ENCODE measurements at places on chromosomes 4 and X. TPM values are rescaled to one million over a fixed set of nuclear protein-coding genes. Genes with fewer than 3 reads are reported as not detected.

DNA sequence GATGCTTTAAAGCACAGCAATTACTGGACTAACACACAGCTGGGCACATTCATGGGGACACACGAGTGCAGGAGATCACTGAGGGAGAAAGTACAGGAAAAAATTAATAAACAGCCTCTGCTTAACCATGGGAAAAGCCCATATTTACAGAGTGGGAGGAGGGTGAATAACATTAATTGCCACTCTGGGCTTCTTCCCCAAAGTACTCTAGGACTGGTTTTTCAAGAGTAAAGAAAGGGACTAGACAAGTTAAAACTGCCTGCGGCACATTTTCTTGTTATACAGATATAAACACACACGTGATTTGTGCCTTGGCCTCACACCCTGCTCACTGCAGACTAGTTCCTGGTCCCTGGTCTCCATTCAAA is 179.7 kb upstream of the TET2 start:
- no peak for DNase-seq
- H3K4me1 ChIP-seq: peaks cover 43% of the 10 kb centered on the region
- H3K36me3 ChIP-seq: no peaks in the 10 kb centered on the region
- peak overlapping the region; percentile 86 for H3K27ac ChIP-seq

Gene UXT
- total RNA-seq: 208 TPM

- no peak for DNase-seq
- no peaks in the 10 kb centered on the region for H3K36me3 ChIP-seq
- peaks cover 1% of the 10 kb centered on the region for H3K4me1 ChIP-seq
These were observed 48.8 kb downstream of the MAP7D2 start for GRCh38 chrX:20067709-20068561.

DNA sequence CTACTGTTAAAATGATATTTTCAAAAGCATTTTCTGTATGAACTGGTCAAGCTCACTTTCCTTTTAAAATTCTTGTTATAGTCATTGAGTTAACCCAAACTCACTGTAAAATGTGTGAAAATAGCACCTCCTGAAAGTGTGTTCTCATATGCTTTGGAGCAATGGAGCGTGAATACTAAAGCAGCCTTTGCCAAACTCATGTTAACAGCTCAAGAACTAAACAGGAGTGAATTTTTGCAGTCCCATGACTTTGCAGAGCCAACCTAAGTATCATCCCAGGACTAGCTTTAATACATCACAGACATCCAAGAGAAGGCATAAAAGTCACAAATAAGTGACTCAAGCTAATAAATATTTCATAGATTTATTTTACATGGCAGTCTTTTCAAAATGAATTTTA is 2.3 kb downstream of the AMMECR1 start:
- H3K4me1 ChIP-seq: peaks cover 28% of the 10 kb centered on the region
- peaks cover 4% of the 10 kb centered on the region for H3K27me3 ChIP-seq
- H3K36me3 ChIP-seq: no peaks in the 10 kb centered on the region
- H3K4me3 ChIP-seq: peak overlapping the region; percentile 86

- DNase-seq: no peak
- H3K4me3 ChIP-seq: no peak overlapping the region
- H3K27me3 ChIP-seq: no peaks in the 10 kb centered on the region
- H3K36me3 ChIP-seq: no peaks in the 10 kb centered on the region
- no peaks in the 10 kb centered on the region for H3K4me1 ChIP-seq
- H3K27ac ChIP-seq: no peak overlapping the region
These were observed 164.4 kb upstream of the CPEB2 start for GRCh38 chr4:14837860-14838259.

- DNase-seq: peak; percentile 37
- no peaks in the 10 kb centered on the region for H3K27me3 ChIP-seq
- peak overlapping the region; percentile 67 for H3K4me3 ChIP-seq
- peaks cover 96% of the 10 kb centered on the region for H3K4me1 ChIP-seq
- H3K36me3 ChIP-seq: peaks cover 92% of the 10 kb centered on the region
These were observed 10.1 kb downstream of the WDR1 start for GRCh38 chr4:10106421-10107039.

Gene CXCL6
- not detected for total RNA-seq

DNA sequence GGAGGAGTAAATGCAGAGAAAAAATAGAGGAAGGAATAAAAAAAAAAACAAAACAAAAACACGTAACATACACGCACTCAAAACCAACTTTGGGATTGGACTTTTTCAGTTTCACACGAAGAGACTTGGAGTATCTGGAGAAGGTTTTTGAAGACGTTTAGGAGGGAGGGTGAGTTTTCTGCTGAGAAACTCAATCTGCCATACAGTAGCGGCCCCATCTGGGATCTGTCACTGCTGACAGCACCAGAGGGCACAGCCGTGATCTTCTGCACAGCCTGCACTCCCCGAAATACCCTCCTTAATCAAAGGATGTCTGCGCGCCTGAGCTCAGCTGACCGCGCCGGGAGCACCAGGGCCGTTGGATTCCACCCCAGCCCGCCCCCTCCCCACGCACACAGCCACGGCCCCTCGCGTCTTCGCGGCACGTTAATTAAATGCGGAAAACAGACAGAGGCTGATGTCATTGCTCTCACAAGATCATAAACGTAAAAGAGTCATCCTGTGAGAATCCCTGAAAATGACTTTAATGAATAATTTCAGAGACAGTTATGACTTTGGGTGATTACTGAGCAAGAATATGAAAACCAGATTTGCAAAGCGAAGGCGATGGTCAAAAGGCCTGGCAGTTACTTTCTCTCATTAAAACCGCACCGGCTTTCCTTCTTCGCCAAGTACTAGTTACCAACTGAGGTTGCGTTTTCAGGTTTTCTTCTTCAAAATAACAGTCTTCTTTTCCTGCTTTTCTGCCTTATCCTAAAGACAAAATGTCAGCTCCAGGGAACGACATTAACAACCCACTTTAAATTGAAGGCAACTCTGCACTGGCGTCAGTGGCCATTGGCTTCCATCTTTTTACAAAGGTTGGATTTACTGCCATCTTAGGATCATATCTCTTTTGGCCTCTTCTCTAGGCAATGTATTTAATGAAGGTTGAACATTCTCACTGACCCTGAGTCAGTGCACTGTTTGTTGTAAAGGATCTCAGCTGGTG is 10.6 kb downstream of the HAND2 start:
- peaks cover 90% of the 10 kb centered on the region for H3K27me3 ChIP-seq
- DNase-seq: no peak
- H3K4me1 ChIP-seq: no peaks in the 10 kb centered on the region
- peaks cover 19% of the 10 kb centered on the region for H3K36me3 ChIP-seq

- DNase-seq: no peak
- H3K36me3 ChIP-seq: no peaks in the 10 kb centered on the region
- H3K4me3 ChIP-seq: no peak overlapping the region
- no peak overlapping the region for H3K27ac ChIP-seq
- no peaks in the 10 kb centered on the region for H3K27me3 ChIP-seq
These were observed 709.1 kb downstream of the FAT4 start for GRCh38 chr4:126023896-126024295.

DNA sequence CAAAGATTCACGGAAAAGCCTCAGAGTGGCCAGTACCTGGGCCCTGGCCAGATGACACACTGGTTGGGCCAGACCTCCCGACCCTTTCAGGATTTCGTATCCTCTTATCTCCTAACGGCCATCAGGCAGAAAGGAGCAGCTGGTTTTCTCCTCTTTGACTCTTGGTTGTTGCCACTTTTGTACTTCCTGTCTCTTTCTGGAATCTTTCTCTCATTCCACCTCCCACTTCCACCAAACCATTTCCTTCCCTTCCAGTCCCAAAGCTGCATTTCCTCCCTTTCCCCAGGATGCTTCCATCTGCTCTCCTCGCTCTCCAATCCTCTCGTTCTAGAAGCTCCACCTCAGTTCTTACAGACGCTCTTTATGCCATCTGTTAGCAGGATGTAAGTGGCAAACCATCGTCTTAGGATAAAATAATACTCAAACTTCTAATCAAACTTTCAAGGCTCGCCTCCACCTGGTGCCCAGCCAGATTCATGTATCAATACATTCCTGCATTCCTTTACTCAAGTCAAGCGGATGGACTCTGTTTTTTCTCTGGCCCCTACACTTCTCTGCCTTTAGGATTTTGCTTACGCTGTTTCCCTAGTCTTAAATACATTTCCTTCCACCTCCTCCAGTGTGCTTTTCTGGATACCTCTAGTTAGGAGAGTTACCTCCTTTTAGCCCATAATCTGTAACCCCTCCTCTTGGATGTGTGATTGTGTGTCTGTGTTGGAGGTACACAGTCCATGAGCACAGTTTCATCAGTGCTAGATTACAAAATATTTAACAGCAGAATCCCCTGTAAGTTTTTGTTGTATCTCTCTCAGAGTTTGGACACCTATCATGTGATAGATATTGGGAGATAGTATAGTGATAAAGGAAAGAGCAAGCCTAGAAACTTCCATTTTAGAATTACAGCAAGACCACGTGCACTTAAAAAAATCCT is 70.4 kb downstream of the LDB2 start:
- H3K27me3 ChIP-seq: no peaks in the 10 kb centered on the region
- no peak for DNase-seq
- H3K4me1 ChIP-seq: peaks cover 3% of the 10 kb centered on the region
- no peaks in the 10 kb centered on the region for H3K36me3 ChIP-seq
- no peak overlapping the region for H3K27ac ChIP-seq
- no peak overlapping the region for H3K4me3 ChIP-seq

DNA sequence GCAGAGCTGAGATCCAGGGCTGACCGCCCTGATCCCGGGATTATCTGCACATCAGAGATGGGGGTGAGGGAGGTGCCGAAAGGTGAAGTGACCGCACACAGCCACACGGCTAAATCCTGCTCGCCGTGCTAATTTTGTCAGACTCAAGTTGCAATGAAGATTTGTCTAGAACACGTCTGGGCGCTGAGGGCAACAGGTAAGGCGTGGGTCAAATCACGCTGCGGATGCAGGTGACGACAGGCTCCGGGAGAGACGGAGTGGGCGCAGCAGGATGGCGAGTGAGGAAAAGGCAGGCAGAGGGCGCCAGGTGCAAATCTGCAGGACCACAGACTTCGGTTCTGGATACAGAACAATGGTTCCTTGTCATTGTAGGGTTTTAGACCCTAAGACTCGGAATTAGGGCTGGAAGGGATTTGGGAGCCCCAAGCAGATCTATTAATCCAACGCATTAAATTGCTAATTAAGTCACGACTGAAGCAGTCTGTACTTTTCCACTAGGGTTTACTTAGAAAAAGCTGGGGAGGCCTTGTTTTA is 1.9 kb upstream of the TBC1D14 start:
- H3K27ac ChIP-seq: no peak overlapping the region
- peaks cover 6% of the 10 kb centered on the region for H3K27me3 ChIP-seq
- peaks cover 3% of the 10 kb centered on the region for H3K36me3 ChIP-seq
- H3K4me3 ChIP-seq: peak overlapping the region; percentile 87
- no peak for DNase-seq
- H3K4me1 ChIP-seq: peaks cover 39% of the 10 kb centered on the region

Gene FGG
- not detected for total RNA-seq

GRCh38 chr4:128468123-128468989 is 180.7 kb upstream of the PGRMC2 start:
- DNase-seq: no peak
- no peak overlapping the region for H3K27ac ChIP-seq
- H3K4me3 ChIP-seq: no peak overlapping the region
- no peaks in the 10 kb centered on the region for H3K27me3 ChIP-seq
- H3K4me1 ChIP-seq: no peaks in the 10 kb centered on the region
- H3K36me3 ChIP-seq: no peaks in the 10 kb centered on the region

DNA sequence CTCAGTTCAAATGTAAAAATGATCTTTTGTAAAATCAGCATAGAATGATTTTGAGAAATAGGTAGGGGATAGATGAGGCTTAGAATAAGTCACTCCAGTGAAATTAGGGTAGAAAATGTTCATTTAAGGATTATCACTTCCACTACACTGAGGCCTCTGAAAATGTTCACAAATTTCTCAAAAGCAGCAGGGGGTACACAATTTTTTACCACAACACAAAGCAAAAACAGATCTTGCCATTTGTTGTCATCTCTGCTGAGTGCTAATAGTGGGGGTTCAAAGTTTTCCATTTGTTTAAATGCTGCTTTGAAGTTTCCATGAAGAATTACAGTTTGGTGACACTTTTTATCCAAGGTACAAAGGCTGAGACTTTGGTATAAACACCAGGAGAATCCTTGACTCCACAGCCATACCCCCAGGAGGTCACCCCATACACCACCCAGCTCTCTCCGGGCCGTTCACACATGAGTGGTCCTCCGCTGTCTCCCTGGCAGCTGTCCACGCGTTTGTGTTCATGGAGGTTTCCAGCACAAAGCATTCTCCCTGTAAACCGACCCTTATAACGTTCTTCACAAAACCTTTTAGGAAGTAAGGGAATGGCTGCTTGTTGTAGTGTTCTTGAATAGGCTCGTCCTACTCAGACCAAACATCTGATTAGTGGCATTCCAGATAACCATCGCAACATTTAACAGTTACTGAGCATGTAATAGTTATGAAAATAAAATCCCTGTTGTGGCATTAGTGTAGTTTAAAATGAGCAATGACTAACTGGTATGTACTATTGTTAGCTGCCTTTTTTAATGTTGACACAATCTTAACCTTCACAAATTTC is 71.0 kb downstream of the PRSS12 start:
- peaks cover 46% of the 10 kb centered on the region for H3K36me3 ChIP-seq
- H3K27ac ChIP-seq: peak overlapping the region; percentile 63
- no peaks in the 10 kb centered on the region for H3K27me3 ChIP-seq
- H3K4me1 ChIP-seq: peaks cover 29% of the 10 kb centered on the region
- DNase-seq: no peak

DNA sequence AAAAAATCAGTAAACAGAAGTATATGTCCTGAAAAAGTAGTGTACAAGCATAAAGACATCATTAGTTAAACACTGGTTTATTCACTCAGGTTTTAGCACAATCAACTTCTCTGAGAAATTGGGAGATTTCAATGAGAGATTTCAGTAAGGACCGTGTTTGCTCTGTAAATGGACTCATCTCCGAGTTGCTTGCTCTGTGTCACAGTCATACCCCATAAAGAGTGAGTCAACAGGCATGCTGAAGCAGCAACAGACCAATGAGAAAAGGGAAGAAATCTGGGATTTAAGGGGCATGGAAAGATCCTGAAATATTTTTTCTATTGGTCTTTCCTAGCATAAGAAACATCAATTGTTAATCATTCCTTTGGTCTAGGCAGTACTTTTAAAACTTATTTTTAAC is 4.7 kb downstream of the GLUD2 start:
- H3K27ac ChIP-seq: no peak overlapping the region
- H3K4me1 ChIP-seq: no peaks in the 10 kb centered on the region
- no peaks in the 10 kb centered on the region for H3K36me3 ChIP-seq

GRCh38 chr4:185810746-185811508 is 1.1 kb downstream of the SORBS2 start:
- peaks cover 8% of the 10 kb centered on the region for H3K27me3 ChIP-seq
- no peaks in the 10 kb centered on the region for H3K36me3 ChIP-seq

Gene EMD
- 95.6 TPM for total RNA-seq

DNA sequence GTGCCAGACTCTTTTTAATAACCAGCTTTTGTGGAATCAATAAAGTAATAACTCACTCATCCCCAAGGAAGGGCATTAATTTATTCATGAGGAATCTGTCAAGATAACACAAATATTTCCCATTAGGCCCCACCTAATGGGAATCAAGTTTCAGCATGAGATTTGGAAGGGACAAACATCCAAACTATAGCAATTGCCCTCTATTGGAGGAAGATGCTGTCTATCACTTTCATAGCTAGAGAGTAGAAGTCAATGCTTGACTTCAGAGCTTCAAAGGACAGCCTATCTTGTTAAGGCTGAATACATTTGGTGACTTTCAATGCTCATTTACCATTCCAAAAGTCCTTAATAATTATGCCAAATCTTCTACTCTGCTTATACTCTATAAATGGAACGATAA is 84.9 kb upstream of the ATOH1 start:
- H3K4me3 ChIP-seq: no peak overlapping the region
- H3K36me3 ChIP-seq: no peaks in the 10 kb centered on the region
- H3K27ac ChIP-seq: no peak overlapping the region
- H3K27me3 ChIP-seq: no peaks in the 10 kb centered on the region

Gene SHISA3
- 0.80 TPM for total RNA-seq

Measured in activated T-helper 2 cell treated with anti-CD3 and anti-CD28 coated beads, Interferon-gamma antibody, Interleukin-2, Interleukin-4, amounts not matched to agents 10 μg/mL and 5 μg/mL and 100 μg/mL, durations not matched to agents 14 hours and 24 hours and 36 hours (primary cell).